Hypothalamus (tissue), 51 donors: ENCODE measurements at places on chromosomes 7 and 10.

DNA sequence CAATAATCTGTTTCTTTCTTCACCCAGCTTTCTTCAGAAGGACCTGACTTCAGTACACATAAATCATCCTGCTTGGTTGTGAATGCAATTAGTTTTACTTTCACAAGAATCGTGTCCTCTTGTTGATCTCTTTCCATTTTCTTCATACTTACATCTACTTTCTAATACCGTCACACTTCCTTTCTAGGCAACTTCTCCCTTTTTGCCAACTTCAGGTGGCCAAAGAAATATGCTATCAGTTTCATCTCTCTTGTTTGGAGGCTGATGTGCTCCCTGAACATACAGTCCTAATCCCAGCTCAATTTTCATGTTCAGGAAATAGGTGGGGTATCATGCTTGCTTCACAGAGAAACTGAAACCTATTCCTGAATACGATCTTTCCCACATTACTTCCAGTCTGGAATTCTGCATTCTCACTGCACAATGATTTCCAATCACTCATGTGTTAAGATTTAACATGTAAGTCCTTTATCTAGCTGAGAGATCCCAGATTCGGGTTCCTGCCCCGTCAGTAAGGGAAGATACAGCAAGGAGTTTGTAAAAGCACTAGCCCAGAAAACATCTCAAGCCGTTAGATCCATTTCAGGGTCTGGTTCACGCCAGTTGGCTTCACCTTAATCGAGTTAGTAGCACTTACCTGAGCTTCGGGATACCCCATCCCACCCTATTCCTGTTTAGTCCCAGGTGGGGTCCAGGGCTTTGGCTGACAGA lies 994 bp downstream of the SLC25A28 start:
- DNase-seq: no peak

DNA sequence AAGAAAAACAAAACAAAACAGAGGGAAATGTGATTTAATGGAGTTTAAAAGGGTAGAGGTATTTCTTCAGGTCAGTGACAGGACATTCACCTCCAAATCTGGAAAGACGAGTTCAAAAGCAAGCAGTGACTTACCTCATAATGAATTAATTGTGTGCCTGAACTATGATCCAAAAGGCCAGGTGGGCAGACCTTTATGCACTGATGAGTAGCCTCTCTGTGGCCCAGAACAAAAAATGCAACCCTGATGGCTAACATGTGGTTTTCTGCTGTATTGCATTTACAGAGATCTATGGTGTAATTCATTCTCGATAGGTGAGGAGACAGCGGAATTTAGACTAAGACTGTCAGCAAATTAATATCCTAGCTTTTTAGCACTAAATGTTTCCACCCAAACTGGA lies 142.0 kb downstream of the HDAC9 start:
- DNase-seq: no peak

- DNase-seq: no peak
Measured at GRCh38 chr10:78510566-78511323, 477.1 kb downstream of the RPS24 start.

DNA sequence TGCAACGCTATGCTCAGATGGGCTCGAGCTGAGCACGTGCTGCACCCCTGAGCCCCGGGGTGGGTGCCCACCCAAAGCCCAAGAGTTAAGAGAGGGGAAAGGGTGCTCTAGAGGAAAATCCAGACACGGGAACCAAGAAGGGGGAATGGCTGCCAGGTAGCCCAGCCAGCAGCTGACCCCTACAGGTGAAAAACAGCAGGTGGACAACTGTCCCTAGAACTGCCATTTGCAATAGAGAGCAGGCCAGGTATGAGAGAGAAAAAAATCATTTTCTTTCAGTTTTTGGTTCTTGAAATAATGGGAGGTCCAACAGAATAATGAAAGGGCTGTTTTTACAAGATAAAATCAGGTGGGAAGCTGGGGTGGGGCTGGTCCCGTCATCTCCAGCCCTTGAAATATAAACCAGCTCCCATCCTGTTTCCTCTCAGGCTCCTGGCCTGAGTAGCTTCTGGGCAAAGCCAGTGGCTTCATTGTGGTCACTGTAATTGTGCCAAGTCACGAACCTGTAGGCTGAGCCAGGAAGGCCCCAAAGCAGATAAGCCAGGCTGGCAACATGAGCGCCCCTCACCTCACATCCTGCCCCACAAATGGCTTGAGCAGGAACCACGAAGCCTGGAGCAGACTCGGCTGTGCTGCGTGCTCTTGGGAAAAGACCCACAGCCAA lies 257.8 kb downstream of the SNX10 start:
- DNase-seq: no peak

GRCh38 chr10:118958984-118959925 lies 70.3 kb upstream of the NANOS1 start:
- no peak for DNase-seq
